ENCODE measurements at places on chromosomes 7 and 10. TPM values are rescaled to one million over a fixed set of nuclear protein-coding genes. Genes with fewer than 3 reads are reported as not detected.

C10orf62 gene
- total RNA-seq, result 0.21 TPM

DNA sequence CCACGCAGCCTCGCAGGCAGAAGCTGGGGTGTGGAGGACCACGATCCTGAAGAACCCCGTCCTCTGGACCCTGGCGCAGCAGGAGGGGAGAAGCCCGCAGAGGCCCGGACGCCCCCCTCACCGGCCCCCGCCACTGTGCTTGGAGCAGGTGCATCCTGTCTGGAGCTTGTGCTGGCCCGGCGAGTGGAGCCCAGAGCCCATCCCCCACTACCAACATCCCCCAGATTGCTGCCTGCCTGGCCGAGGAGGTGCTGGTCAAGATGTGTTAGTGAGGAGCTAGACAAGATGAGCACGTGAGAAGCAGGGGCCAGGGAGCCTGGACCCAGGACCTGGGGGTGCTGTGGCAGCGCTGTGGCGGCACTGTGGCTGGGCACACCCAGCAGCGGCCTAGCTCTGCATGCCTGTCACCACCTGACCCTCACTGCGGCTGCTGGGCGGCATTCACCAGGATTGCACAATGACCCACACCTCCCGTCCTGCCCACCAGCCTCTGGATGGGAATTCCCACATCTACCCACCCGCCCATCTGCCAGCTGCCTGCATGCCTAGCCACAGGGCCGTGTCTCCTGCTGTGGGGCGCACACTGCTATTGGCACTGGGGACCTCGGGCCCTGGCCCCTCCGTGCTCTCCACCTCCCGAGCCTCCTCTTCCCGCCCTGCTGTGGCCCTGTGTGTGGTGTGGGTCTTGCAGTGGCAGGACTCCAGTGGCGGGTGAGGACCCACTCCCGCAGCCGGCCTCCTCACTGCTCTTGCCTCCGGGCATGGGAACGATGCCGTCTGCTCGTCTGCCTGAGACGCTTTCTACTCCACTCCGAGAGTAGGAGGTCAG lies 11.8 kb downstream of the GPR146 start:
- no peak for DNase-seq

HOXA10 gene
- total RNA-seq, result not detected

ANTXRL gene
- total RNA-seq, result not detected

GRCh38 chr10:22317076-22317370 lies 835 bp downstream of the COMMD3 start:
- DNase-seq, result no peak

- no peak for DNase-seq
Measured at GRCh38 chr7:143947111-143947510, 7.5 kb upstream of the OR2F1 start.

UCN3 gene
- total RNA-seq, result 0.77 TPM

DNA sequence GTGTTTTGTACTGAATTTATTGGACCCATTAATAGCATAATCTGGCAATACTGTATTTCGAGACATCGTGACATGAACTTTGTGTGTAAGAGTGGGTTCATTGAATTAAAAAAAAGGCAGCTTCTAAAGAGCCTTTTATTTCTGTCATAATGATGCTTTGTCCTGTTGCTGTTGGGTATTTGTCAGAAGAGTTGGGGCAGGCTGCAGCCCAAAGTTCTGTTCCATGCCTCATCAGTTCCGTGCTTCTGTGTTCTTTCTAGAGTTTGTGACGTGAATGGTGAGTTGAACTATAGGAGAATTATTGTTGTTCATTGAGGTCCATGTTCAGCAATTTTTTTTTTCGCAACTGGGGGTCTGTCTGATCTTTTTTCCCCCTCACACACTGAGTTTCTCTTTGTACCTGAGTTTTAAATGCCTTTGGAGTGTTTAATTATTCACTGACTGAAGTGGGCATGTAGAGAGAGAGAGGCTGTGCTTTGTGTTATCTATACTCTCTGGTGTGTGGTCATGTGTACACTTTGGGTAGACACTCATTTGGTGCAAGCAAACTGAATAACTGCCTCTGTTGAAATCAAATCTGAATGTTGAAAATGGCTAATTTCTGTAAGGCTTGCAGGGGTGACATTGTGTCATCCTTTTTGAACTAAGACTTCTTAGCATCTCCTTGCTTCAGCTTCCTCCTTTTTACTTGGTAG lies 69.8 kb downstream of the ADD3 start:
- DNase-seq, result no peak

DNA sequence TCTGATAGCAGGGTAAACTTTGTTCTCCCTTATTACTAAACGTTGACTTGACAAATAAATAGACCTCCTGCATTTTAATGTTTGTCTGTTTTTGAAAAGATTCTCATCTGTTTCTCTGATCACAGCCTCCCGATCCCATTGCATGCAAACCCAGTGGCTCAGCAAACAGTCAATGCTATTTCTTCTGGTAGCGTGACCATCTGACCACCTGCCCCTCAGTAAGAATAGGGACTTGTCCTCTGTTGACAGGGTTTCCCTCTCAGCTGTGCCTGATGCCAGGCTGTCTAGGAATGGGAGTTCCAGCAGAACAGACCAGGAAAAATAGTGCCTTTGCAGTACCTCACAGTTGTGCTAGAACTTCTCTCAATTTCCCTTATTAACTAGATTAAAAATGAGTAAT lies 40.7 kb upstream of the EBLN1 start:
- DNase-seq, result no peak

DNA sequence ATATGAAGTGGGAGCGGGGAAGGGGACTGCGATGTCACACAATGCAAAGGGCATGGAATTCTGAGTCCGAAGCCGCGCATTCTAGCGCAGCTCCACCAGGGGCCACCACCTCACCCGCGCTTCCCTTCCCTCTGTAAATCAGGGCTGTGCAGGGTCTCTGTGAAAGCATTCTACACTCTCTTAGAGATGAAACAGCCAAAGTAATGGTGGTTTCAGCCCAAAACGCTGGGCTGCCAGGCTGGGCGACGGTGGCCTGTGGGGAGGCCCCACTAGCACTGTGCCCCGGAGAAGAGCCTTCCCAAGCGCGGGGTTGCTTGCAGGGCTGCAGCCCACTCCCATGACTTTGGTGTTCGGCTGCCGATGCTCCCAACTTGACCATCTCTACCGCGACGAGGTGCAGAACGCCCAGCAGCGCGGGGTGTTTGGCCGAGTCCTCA lies 11.4 kb downstream of the ATG9B start:
- DNase-seq, result peak; percentile 80

DNA sequence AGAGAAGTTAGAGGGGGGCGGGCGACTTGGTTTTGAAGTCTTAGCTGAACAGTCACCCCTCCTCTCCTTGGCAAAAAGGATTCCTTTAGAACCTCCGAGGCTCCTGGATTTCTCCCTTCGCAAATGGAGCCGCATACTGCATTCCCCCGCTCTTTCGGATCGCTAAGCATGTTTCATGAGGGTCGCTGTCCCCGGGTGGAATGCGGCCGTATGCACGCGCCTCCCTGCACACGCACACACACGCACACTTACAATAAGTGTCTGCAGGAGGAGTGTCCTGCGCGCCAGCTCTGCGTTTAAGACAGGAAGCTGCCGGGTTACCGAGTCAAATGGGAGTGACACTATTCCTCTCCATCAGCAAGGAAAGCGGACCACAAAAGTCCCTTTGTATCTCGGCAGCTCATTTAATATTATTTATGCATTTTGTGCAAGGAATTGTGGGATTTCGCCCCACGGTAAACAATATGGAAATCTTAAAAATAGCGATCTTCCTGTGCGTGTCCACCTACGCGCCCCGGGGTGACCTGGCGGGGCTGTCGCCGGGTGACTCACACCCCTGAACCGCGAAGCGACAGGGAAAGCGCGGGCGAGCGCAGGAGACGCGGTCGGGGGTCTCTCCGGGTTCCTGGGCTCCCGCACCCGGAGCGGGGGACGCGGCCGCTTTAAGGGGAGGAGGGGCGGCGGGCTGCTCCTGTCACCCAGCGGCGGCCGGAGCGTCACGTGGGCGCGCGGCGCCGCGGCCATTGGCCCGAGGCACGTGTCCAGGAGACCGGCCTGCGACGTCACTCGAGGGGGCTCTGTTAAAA lies 988 bp upstream of the EN2 start:
- DNase-seq, result peak; percentile 78

DNA sequence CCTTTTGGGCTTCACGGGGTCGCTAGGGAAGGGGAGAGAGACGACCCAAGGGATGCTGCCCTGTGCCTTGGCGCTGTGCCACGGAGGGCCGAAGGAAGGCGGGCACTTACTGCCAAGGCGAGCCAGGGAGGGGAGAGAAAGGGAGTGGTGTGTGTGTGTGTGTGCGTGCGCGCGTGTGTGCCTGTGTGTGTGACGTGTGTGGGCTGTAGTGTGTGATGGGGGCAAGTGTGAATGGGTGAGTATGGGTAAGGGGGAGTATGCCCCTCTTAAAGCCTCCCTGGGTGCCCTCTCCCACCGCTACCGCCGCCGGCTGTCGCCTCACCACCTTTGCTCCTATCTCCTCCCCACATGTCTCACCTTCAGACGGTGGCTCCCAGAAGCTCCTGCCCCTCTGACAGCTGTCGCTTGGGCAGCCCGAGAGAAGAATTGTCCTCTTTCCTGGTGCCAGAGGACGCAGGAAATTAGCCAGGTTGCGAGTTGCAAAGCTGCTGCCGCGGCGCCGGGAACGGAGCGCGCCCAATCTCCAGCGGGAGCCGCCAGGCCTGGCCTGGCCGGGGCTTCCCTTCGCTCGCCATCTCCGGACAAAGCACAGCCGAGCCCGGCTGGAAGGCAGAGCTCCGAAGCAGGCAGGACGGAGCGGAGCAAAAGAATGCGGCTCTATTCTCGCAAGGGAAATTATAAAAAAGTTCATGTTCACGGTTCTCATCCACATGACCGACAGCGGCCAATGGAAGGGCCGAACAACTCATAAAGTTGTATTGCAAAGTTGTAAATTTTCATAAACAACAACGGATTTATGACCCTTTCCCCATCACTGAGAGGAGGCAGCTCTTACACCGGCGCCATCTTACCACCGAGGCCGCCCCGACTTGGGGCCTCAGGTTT lies at the start of gene HOXA3:
Gene HOXA3 (minus strand): TSS at position 653 of the 885 bp plus-strand sequence. CDS start 41,943 bp downstream, outside the sequence.
- DNase-seq, result peak; percentile 90

COL17A1 gene
- 0.92 TPM for total RNA-seq

CHST15 gene
- total RNA-seq, result 42.6 TPM

- DNase-seq, result no peak
Measured at GRCh38 chr7:24943096-24943948, 36.7 kb downstream of the OSBPL3 start.

OLAH gene
- total RNA-seq, result 4.6 TPM

DNA sequence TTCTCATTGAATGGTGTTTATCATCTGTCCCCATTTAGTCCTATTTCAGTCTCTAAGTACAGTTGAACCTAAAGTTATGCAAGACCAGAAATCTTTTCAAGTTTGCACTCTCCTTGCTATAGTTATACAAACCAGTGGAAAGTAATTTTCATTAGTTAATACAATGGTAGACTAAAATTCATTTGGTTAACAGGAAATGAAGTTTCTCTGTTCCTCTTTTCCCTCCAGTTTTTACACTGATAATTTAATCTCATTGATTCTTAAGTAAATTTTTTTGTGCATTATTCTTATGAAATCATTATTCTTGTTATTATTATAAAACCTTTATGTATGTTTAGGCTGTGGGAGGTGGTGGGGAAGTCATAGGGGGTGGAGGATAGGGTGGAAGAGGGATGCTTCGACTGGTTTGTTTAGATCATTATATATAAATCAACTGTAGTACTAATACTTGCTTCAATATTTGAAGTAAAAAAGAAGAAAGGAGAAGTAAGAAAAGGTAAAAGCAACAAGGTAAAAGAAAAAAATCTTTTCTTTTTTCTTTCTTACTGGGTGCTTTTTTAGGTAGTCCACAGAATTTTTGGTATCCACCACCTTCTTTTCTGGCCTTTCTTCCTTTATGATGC lies 104.1 kb downstream of the GPR85 start:
- DNase-seq, result no peak

DNA sequence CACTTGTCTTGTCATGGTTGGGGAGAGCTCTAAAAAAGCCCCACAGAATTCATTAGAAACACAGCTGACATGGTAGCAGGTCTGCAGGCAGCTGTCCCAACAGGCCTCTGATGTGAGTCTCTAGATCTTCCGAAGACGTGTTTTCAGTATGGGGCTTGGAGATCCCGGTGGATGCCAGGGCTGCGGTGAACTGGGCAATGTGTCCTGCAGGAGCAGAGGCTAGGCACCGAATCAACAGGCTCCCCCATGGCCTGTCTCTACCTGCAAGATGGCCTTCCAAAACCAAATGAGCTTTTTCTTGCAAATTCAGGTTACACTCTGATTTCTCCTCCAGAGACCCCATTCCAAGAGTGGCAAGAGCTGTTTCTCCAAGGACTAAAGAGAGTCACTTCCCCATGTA lies 2.9 kb downstream of the CPXM2 start:
- no peak for DNase-seq

- peak; percentile 14 for DNase-seq
Measured at GRCh38 chr10:17354781-17355180, 99.6 kb downstream of the ST8SIA6 start.

GRCh38 chr7:108592646-108593201 lies 23.1 kb downstream of the DNAJB9 start:
- peak; percentile 78 for DNase-seq

GRCh38 chr7:36415144-36415543 lies 25.5 kb downstream of the ANLN start:
- DNase-seq, result no peak

DNA sequence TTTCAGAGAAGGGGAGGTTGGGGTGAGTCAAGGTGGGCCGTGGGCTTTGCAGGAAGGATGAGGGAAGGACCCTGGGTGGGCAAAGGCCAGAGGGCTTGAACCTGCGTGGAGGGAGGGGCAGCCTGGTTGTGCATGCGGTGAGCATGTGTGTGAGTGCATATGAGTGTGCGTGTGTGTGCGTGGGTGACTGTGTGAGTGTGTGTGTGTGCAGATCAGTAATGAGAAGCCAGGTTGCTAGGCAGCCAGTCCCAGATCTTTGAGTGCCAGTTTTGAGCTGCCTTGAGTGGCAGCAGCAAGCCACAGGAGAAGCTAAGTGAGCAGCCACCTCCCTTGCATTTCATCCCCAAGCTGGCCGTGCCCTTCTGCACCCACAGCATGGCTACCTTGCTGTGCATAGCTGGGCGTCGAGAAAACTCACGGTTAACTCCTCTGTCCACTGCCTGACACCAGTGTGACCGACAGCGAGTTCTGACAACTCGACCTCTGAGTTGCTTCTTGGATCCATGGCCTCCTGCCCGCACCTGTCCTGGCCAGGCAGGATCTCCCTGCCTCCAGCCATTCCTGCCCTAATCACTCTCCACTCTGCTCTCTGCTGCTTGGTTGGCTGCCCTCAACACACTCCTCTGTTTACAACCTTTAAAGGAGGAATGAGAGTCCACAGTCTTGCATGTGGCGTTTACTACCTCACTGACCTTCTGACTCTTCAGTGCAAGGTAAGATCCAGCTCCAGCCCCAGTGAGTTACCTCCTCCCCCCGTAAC lies 775.4 kb downstream of the TYW1 start:
- no peak for DNase-seq

- DNase-seq, result no peak
Measured at GRCh38 chr7:101563198-101563901, 65.7 kb downstream of the MYL10 start.

DNA sequence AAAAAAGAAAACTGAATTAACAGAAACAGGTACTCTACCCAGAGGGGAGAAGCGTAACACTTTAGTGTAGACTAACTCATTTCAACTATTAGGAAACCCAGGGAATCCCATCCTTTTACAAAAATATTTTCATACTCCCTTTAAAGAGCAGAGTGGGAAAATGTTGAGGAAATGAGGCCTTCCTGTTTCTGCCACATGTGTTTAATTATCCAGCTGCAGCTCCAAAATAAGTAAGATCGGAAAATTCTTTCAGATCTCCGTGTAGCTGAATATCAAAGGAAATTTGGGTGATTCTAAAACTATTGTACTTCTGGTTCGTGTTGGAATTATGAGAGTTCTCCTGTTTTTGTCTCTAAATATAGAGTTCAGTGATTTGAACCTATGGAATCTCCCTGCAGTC lies 58.0 kb upstream of the CAV2 start:
- no peak for DNase-seq

ZPBP gene
- total RNA-seq, result 0.85 TPM

WIPF3 gene
- total RNA-seq, result 2.8 TPM

- DNase-seq, result no peak
Measured at GRCh38 chr10:110507346-110507745, 9.6 kb downstream of the DUSP5 start.
